Caco-2 (cell line): ENCODE measurements at places on chromosomes 6 and 20. TPM values are rescaled to one million over a fixed set of nuclear protein-coding genes. Genes with fewer than 3 reads are reported as not detected.

PRR18 gene
- total RNA-seq, result 0.77 and 0.95 TPM in 2 replicates

MEP1A gene
- total RNA-seq, result 8.1 and 12.0 TPM in 2 replicates

DNA sequence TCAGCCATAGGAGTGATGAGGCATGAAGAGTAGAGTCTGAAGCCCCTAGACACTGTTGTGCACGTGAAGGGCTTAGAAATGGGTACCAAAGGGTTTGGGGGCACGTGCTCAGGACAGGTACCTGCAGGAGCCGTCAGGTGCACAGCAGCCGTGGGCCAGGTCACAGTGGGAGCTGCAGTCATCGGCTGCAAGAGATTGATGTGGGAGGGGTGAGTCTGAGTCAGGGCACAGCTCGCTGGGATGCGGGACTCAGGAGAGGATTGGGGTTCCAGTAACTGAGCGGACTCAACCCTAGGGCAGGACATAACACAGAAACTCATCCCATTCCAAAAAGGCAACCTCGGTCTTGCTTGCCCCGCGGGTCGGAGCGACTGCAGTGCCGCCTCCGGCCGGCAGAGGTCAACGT lies 1.1 kb downstream of the DLK2 start:
- H3K4me3 ChIP-seq, result peak overlapping the region; percentile 62
- H3K4me1 ChIP-seq, result peaks cover 7% of the 10 kb centered on the region; the same call in 1 of the 2 replicates
- DNase-seq, result no peak
- no peaks in the 10 kb centered on the region for H3K27me3 ChIP-seq

- H3K27ac ChIP-seq, result peak overlapping the region; percentile 5
- peaks cover 26% of the 10 kb centered on the region for H3K36me3 ChIP-seq
- no peaks in the 10 kb centered on the region; the same call in 1 of the 2 replicates for H3K27me3 ChIP-seq
- H3K4me3 ChIP-seq, result no peak overlapping the region
- peaks cover 4% of the 10 kb centered on the region; the same call in 1 of the 2 replicates for H3K4me1 ChIP-seq
- DNase-seq, result no peak
Measured at GRCh38 chr6:158768436-158768835, 50.7 kb downstream of the EZR start.

DNA sequence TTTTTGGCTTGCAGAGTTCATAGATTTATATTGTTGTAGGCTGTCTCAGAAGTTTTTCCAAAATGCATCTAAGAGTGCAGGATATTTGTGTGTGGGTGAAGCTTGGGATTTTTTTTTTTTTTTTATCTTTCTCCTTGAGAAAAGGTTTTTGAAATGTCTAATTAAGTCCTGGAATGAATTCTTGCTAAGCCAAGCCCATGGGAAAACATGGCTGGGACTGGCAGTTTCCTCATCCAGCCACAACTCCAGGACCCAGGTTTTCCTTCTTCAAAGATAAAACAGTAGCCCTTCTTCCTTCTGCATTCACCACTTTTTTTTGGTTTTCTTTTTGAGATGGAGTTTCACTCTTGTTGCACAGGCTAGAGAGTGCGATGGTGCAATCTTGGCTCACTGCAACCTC lies 242.5 kb upstream of the JAG1 start:
- no peak overlapping the region for H3K4me3 ChIP-seq
- H3K36me3 ChIP-seq, result no peaks in the 10 kb centered on the region
- H3K27ac ChIP-seq, result no peak overlapping the region
- no peak for DNase-seq
- H3K27me3 ChIP-seq, result no peaks in the 10 kb centered on the region
- no peaks in the 10 kb centered on the region for H3K4me1 ChIP-seq

DNA sequence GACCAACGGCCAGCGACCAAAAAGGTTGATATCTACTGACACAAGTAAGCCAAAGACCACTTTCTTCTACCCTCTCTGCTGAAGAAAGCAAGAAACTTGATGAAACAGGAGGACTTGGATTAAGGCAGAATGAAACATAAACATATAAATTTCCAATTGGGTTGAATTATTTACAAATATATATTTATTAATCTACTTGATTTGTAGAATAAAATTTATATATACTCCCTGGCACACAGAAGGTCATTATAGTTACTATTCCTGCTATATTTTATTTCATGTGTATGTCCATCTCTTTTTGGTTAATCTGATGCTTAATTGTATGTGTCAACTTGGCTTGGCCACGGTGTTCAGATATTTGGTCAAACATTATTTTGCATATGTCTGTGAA lies 4.2 kb upstream of the ADGRG6 start:
- no peak for DNase-seq
- H3K27ac ChIP-seq, result peak overlapping the region; percentile 59
- H3K4me1 ChIP-seq, result peaks cover 57% of the 10 kb centered on the region
- no peaks in the 10 kb centered on the region for H3K27me3 ChIP-seq
- H3K36me3 ChIP-seq, result no peaks in the 10 kb centered on the region

- H3K4me3 ChIP-seq, result no peak overlapping the region
- peaks cover 7% of the 10 kb centered on the region for H3K4me1 ChIP-seq
Measured at GRCh38 chr20:48461735-48462119, 366.1 kb downstream of the PREX1 start.
